Stimulated activated CD8-positive, alpha-beta memory T cell treated with anti-CD3 and anti-CD28 coated beads, Interleukin-2, amount 100 ng/mL, for 48 hours (primary cell): ENCODE measurements at places on chromosomes 7 and 10.

- no peak for DNase-seq
Measured at GRCh38 chr7:140458201-140458600, 21.1 kb downstream of the MKRN1 start.

DNA sequence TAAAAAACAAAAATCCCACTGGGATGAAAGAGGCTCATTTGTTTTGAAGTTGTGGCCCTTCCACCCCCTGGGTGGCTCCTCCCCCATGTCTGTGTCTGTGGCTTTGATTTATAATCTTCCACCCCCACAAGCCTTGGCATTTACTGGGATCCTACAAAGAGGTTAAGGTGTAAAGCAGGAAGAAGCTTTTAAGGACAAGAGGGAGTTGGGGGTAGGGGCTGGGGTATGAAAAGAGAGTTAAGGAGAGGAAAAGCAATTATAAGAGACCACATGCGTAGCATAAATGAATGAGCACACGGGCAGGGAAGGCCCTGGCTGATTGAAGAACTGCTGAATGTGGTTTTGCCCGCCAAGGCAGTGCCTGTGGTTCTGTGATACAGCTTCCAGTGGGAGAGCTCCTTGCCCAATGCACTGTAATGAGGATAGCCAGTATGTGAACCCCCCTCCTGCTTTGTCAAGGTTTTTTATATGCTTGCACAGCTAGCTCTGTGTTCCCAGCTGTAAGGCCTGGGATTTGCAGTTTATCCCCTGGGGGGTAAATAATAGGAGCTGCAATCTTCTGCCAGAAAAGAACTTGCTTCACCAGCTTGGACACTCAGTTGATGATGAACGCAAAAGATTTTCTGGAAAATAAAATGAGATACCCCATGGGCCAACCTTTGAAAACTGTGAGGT lies 34.7 kb upstream of the KMT2E start:
- DNase-seq = no peak

DNA sequence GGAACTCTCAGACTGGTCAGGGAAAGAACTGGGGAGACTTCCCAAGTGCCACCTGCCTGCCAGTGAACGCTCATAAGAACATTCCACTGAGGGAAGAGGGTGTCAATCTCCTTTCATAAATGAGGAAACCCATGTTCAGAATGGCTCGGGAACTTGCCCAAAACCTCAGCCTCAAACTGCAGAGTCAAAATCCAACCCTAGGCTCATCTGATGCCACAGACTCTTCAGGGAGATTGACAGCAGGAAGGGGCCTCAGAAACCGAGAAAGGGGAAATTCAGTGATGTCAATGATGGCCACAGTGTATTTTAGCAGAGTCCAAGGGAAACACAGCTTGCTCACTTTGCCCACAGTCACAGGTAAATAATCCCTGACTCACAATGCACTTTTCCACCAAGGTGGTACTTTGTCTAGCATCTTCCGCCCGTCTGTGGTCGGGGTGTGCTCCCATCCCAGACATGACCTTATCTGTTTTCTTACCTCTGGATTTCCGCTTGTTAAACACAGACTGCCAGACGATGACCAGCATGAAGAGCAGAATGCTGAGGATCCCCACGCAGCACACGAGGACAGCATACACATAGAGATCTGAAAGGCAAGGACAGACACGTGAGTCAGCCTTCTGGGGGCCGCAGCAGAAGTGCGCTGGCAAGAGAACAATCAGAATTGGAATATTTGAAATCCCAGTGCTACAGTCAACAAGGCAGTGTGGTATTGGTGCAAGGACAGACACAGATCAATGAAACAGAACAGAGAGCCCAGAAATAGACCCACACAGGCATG lies 38.4 kb downstream of the VSTM4 start:
- DNase-seq = peak; percentile 14

GRCh38 chr7:51255536-51256208 lies 60.9 kb downstream of the COBL start:
- DNase-seq = no peak

DNA sequence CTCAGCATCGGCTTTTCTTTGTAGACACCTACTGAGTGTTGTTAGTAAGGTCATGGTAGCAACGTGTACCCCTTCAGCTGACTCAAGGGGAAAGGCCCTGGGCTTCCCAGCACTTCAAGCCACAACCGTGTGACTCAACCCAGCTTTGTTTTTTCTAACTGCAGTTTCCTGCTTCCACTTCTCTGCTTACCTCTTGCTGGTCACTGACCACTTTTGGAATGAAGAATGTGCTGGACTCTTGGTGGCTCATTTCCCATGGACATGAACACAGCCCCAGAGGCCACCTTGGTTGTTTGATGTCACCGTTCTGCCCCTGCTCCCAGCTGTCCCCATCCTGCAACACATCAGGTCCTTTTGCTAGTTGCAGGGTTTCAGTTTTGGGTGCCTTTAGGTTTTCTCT lies 69.5 kb upstream of the ZNF438 start:
- peak; percentile 41 for DNase-seq

GRCh38 chr10:52783726-52784125 lies 11.1 kb upstream of the MBL2 start:
- no peak for DNase-seq

DNA sequence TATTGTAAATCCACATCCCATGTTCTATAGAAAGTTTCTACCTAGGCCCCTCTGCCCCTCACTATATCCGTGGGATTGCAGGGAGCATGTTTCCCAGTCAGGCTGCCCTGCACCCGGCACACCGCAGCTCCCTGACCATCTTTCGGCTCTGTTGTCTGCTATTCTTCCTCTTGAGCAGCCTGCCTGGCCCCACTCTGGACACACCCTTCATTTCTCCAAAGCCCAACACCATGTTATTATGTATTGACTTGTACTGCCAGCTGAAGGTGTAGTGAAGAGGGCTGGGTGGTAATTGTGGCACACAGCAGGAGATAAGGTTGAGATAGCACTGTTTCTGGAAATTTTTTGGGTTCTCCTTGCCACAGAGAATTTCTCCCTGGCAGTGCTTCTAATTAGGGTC lies 9.8 kb downstream of the LRMDA start:
- DNase-seq = no peak

DNA sequence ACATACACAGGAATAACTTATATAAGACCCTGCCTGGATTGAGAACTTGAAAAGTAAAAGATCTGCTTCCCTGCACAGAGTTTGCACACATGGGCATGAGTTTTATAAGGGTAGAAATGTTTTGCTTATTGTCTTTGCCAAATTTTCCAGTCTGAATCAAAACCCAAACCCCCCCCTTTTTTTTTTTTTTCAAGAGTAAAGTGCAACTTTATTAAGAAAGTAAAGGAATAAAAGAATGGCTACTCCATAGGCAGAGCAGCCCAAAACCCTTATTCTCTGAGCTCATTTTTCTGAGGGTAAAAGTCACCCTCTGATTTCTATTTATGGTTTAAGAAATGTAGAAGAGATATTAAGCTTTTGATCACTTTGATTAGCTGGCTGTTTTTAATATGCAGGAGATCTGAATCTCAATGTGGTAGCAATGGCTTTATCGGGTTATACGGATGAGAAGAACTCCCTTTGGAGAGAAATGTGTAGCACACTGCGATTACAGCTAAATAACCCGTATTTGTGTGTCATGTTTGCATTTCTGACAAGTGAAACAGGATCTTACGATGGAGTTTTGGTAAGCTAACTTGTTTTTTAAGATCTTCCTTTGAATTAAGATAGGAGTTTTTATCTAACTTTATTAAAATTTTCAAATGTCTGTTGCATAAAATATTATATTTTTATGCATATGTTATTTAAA lies 18.7 kb downstream of the MIOS start:
- no peak for DNase-seq
